Trophoblast cell (in vitro differentiated cells and primary cell): ENCODE measurements at places on chromosomes 12 and 14.

- peaks cover 10% of the 10 kb centered on the region for H3K4me1 ChIP-seq
- H3K36me3 ChIP-seq = no peaks in the 10 kb centered on the region
- H3K27me3 ChIP-seq = no peaks in the 10 kb centered on the region
- no peak overlapping the region for H3K27ac ChIP-seq
These were observed 198.0 kb upstream of the EEA1 start for GRCh38 chr12:93127107-93127560.

- no peaks in the 10 kb centered on the region for H3K27me3 ChIP-seq
- no peak for DNase-seq
- no peaks in the 10 kb centered on the region for H3K36me3 ChIP-seq
- no peaks in the 10 kb centered on the region for H3K4me1 ChIP-seq
These were observed 12.8 kb downstream of the SOAT2 start for GRCh38 chr12:53115891-53116648.

GRCh38 chr12:95995238-95996031 is 709 bp downstream of the HAL start:
- no peaks in the 10 kb centered on the region for H3K4me1 ChIP-seq
- H3K27me3 ChIP-seq = no peaks in the 10 kb centered on the region
- H3K4me3 ChIP-seq = no peak overlapping the region
- no peaks in the 10 kb centered on the region for H3K36me3 ChIP-seq
- DNase-seq = no peak

DNA sequence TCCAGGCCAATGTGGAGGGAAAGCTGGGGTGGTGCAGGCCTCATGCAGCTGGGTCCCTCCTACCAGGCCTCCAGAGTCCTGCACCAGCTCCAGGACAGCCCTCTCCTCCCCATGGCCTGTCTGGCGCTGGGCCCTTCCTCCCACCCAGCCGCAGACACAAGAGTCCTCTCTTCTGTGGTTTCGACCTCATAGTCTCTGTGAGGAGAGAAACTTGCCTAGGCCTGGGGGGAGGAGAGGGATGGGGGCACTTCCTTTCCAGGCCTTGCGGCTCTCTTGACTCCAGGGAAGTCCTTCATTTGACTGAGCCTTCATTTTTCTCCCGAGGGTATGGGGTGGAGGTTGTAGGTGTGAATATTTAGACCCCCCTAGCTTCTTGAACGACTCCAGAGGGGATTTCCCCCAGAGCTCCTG is 2.3 kb downstream of the MMP14 start:
- peak overlapping the region; percentile 98 for H3K4me3 ChIP-seq
- peak overlapping the region; percentile 84 for H3K27ac ChIP-seq
- no peaks in the 10 kb centered on the region for H3K27me3 ChIP-seq
- peak; percentile 27 for DNase-seq
- H3K4me1 ChIP-seq = peaks cover 14% of the 10 kb centered on the region

DNA sequence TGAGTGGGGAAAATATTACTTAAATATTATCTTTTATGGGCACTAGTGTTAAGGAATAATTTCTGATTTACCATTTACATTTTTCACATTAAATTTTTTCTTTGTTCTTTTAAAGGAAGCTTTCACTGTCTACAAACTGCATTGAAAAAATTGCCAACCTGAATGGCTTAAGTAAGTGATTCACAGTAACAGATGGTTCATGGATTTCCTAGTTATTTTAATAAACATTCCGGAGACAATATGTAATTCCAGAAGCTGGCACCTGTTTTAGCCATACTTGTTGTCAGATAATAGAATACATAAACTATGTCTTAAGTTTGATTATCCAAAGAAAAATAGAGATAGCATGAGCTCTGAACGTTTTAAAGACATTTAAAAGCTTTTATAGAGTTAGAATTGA is 17.1 kb downstream of the DNAL1 start:
- H3K36me3 ChIP-seq = no peaks in the 10 kb centered on the region
- H3K4me3 ChIP-seq = no peak overlapping the region
- DNase-seq = no peak
- no peaks in the 10 kb centered on the region for H3K27me3 ChIP-seq
- H3K27ac ChIP-seq = no peak overlapping the region
